ENCODE measurements at places on chromosomes 7 and 10.

DNA sequence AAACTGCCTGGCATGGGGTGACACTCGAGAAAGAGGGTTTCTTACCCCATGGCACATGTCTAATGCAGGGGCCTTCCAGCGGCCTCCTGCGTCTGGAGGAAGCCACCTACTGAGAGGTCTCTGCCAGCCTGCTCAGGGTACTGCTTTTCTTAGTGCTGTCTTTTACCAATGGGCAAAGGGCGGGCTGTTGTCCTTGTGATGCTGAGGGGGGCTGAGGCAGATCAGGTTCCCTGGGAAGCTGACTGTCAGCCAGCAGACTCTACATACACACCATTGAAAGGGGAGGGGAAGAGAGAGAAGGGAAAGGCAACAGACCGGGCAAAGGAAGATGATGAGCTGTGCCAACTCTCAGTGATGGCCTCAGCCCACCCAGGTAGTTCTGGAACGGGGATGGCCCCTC lies 48.7 kb downstream of the COL13A1 start:
- DNase-seq: no peak

- peak; percentile 3 for DNase-seq
Observed at GRCh38 chr7:143229054-143229790, 7.4 kb downstream of the TAS2R40 start.

GRCh38 chr7:70953331-70953741 lies 178.6 kb upstream of the GALNT17 start:
- no peak for DNase-seq

DNA sequence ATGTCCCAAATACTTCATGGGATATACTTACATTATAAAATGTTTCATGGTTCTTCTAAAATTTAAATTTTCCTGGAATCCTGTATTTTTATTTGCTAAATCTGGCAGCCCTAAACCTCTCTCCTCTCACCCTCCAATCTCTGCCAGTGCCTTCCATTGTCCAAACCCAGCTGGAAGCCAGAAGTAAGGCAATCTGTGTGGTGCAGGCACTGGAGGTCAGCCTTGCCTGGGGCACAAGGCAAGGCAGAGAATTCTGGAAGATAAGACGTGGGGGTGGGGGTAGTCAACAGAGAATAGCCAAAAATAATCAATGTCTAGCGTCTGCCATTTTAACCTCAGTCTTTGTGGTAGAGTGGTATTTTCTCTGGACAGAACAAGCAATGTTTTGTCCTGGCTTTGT lies 381.7 kb downstream of the GPAM start:
- DNase-seq: no peak

- DNase-seq: no peak
Observed at GRCh38 chr7:113158756-113159155, 40.4 kb upstream of the SMIM30 start.

- DNase-seq: no peak
Observed at GRCh38 chr7:51126813-51127617, 189.6 kb downstream of the COBL start.

- DNase-seq: no peak
Observed at GRCh38 chr7:103130901-103131624, 17.8 kb downstream of the NAPEPLD start.

Data from NCI-H1417 (cell line).